Activated CD4-positive, alpha-beta memory T cell treated with anti-CD3 and anti-CD28 coated beads, Interleukin-2, amount 10 ng/mL, durations not matched to agents 7 days and 5 days (primary cell): ENCODE measurements at places on chromosomes 3 and 15.

- DNase-seq: no peak
Measured at GRCh38 chr3:46671541-46672348, 21.7 kb downstream of the ALS2CL start.

GRCh38 chr3:27391796-27392195 lies 22.6 kb upstream of the NEK10 start:
- DNase-seq: no peak

GRCh38 chr15:43230640-43231115 lies 9.9 kb upstream of the EPB42 start:
- no peak for DNase-seq

- DNase-seq: peak; percentile 74
Measured at GRCh38 chr3:123328851-123329635, 119.8 kb downstream of the ADCY5 start.

GRCh38 chr3:130379274-130379673 lies 33.8 kb downstream of the COL6A5 start:
- DNase-seq: no peak
